Activated naive CD4-positive, alpha-beta T cell treated with Interleukin-2 at 50 U/mL for 16 hours (primary cell): ENCODE measurements at places on chromosomes 1 and 21.
A peak's percentile ranks its signal among the peaks of the same experiment; 100 is the strongest.

GRCh38 chr1:183958958-183959357 lies 78.6 kb downstream of the COLGALT2 start:
- DNase-seq, result no peak

GRCh38 chr1:149906570-149907075 lies 7.3 kb downstream of the BOLA1 start:
- DNase-seq, result no peak

- DNase-seq, result no peak
Measured at GRCh38 chr1:221458447-221459156, 283.3 kb downstream of the DUSP10 start.

- no peak for DNase-seq
Measured at GRCh38 chr21:16580661-16581060, 850.9 kb downstream of the USP25 start.

DNA sequence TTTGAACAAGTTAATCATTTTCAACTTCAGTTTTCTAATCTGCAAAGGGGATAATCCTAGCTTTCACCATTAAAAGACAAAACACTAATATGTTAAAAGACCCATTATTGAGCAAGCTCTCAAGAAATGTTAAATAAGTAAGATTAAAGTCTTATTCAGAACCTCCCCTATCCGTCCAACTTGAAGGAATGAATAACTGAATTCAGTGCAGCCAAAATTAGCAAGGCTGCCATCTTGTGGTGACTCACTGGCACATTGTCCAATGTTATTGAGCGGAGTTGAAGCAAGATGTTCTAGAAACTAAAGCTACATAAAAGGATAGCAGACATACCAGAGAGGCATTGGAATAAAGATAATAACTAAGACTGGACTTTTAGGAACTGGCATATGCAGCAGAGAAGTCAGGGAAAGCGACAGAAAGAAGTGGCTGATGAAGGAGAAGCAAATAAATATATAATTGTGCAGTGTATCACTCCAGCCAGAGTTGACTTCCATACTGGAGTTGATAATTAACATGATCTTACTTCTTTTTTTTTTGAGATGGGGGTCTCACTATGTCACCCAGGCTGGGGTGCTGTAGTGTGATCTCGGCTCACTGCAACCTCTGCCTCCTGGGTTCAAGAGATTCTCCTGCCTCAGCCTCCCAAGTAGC lies 8.2 kb upstream of the CAP1 start:
- peak; percentile 55 for DNase-seq

GRCh38 chr1:76266762-76267161 lies 192.2 kb downstream of the ST6GALNAC3 start:
- no peak for DNase-seq

- peak; percentile 48 for DNase-seq
Measured at GRCh38 chr1:28518745-28519341, 13.0 kb downstream of the RCC1 start.

DNA sequence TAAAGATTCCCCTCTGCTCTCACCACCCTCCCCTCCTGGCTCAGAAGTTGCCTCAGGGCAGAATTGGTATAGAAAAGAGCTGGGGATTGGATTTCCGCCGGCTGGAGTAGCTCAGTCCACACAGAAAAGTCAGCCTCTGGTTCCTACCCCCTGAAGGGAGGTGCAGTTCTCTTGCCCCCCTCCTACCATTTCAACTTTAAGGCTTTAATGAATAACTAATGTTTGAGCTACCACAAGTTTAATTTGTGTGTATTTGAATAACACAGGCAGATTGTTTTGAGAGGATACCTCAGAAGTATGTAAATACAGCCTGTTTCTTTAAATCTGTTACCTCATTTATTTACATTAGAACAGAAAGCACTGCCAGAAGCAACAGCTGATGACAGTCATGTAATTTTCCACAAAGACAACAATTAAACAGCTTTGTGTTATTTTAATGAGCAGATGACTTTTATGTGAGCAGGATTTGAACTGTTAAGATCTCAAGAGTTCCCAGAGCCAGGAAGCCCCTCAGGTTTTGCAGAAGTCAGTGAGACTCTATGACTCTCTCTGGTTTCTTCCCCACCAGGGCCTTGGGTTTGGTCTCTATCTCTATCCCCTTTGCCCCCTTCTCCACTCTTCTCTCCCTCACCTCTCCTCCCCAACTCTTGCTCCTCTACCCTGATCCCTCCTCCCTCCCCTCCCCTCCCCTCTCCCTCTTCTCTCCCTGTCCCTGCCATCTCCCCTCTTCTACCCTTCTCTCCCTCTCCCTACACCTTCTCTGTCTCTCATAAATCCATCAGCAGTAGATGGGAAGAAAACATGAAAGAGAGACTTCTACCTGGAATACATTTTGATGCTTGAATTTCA lies 26.3 kb downstream of the DUSP10 start:
- no peak for DNase-seq

DNA sequence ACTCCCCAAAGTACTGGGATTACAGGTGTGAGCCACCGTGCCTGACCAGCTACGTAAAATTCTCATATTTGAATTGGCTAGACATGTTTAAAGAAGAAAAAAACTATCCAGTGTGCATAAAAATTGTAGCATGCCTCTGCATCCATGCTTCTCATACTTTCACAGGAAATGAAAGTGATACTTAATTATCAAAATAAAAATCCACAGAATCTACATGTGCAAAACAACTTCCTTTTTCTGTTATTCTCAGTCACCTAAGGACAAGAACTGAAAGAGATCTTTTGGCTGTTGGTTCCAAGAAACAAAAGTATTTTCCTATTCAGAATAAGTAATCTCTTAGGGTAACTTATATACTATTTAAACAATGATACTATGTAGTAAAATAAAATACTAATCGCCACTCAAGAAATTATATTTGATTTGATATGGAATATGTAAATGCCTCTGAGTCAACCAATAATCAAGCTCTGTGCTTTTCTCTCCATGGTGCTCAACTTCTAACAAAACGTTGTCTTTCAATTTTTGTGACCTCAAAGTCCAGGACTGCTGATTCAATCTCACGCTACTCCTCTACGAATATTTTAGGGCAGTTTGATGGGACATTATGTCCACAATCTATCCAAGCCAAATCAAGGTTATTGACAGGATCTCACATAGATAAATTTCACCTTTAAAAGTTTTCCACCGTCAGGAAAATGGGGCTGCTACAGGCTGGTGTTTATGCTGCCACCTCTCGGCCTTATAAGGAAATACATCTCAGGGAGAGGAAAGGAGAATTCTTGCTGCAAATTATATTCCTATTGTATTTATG lies 102.7 kb downstream of the ZNF281 start:
- no peak for DNase-seq
